ENCODE measurements at places on chromosomes 4 and X.

DNA sequence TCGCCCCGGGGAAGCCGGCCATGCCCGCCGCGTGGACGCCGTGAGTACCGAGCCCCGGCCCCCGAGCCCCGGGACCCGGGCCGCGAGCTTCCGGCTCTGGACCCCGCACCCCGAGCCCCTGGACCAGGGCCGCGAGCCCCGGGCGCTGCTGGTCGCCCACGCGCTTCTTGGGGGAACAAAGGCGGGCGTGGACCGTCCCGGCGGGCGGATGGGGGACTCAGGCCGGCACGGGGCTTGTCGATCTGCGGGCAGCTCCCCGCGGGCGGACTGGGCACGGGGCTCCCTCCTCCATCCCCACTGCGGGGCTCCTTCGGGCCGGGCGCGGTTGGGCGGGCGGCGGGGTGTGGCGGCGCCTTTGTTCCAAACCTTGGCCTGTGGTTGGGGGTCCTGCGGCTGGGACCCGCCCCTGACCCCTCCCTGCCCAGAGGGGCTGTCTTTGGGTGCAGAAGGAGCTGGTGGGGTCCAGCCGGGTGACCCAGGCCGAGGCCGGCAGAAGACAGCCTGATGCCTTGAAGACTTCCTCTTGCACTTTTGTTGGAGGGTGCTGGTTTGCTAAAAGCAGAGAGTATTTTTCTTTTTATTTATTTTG is 25.2 kb upstream of the ADD1 start:
- no peak for DNase-seq

DNA sequence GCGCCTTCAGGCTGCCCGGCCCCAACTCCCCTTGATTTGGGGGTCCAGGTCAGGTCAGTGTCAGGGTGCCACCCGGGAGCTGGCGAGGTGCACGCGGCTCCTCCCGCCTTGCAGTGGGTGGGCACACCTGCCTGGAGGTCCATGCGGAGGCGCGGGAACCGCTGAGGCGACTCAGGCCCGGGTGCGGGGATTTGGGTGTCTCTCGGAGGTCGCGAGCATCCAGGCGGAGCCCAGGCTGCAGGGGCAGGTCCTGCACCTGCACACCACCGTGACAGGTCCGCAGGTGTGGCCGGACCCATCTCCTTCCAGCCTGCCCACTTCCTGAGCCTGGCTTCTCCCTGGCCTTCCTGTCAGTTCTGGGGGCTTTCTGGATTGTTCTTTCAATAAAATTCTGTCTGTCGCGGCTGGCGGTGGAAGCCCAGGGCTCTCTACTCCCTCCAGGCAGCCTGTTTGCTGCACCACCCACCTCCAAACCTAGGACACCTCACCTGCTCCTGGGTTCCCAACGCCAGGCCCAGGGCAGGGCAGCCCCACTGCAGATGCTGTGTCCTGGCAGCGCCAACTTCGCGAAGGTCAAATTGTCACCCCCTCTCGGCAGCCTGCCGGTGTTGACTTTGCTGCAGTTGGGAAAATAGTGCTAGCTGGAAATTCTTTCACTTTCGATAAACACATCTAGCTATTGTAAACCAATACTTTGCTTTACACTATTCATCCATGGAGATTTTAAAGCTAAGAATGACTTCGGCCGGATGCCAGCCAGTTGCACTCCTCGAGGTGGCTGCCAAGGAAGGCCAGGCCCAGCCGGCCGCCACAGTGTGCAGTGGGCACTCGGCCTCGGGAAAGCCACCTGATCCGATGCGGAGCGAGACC is 35.9 kb downstream of the FGFRL1 start:
- no peak for DNase-seq

DNA sequence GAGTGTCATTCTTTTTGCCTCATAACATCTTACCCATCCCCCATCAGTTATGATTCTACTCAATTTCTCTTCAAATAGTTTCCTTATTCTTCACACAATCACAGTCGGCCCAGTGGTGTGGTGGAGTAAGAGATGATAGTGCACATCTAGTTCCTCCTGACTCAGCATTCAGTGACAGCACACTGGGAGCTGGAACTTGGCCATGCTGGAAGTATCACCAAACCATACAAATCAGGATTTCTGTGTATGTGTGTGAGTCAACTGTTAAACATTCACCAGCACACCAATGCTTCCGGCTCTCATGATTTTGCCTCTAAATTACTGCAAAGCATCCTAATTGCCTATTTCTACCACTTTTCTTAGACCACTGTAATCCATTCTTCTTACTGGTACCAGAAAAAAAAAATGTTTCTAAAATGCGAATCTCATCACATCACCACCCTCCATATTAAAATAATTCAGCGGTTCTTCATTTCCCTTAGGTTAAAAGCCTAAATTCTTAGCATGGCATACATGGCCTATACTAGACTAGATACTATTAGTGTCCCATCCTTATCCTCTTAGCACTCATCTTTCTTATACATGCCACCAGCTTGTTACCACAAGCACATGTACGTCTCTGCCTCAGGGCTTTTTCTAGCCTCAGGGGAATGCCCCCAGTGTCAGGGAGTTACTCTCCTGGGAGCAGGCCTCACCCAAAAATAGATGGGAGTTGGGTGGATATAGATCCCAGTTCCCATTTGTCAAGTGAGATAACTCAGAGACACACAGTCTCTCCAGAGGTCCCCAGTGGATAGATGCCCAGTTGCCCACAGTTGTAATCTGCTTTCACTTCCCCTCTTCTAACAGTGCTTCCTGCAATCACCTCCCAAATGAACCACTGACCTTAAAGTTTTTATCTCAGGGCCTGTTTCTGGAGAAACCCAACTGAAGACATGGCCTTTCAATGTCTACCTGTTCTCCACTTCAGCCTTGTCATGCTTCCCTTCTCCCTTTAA is 49.2 kb upstream of the DDX53 start:
- DNase-seq, result peak; percentile 47

- no peak for DNase-seq
Measured at GRCh38 chrX:154038656-154039055, 19.0 kb upstream of the IRAK1 start.

DNA sequence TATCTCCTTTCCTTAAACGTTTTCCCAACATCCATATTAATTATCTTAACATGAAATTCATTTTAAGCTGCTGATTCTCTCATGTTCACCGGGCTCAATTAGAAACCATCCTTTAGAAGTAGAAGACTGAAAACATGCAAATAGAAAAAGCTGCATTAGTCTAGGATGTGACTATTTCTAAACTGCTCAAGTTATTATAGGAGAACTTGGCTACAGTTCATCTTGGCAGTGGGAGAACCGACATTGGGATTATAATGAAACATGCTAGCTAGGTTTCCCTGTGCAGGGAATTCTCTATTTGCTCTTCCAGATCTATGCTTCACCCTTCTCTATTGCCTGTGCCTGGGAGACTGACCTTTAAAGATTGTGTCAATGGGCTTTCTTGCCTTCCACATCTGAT is 151.0 kb upstream of the PPARGC1A start:
- DNase-seq, result no peak

DNA sequence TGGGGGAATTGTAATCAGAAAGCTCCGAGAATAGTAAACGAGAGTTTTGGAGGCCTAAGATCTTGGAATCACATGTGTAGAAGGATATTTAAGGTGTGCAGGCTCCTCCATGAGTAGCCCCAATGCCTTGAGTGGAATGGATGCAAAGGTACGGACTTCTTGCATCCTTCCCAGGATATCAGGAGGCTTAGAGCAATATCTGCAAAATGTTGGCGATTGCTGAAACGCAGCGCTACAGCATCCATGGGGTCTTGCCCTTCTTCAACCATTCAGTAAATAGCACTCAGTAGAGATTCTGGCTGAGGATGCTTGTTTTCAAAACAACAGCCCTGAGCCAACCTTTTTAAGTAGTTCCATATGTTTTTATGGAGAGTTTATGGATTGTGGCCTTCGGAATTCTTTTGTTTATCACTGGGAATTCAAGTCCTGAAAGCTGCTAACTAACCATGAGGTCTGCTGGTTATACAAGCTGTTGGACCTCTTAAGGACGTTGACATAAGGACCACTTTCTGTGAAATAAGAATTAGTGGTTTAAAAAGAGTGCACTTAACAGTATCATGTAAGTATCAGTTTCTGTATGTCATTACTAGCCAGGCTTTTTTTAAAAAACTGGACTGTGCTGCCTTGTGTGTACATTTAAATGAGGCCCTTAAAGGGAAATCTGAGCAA is 228.8 kb upstream of the PGRMC2 start:
- peak; percentile 62 for DNase-seq

DNA sequence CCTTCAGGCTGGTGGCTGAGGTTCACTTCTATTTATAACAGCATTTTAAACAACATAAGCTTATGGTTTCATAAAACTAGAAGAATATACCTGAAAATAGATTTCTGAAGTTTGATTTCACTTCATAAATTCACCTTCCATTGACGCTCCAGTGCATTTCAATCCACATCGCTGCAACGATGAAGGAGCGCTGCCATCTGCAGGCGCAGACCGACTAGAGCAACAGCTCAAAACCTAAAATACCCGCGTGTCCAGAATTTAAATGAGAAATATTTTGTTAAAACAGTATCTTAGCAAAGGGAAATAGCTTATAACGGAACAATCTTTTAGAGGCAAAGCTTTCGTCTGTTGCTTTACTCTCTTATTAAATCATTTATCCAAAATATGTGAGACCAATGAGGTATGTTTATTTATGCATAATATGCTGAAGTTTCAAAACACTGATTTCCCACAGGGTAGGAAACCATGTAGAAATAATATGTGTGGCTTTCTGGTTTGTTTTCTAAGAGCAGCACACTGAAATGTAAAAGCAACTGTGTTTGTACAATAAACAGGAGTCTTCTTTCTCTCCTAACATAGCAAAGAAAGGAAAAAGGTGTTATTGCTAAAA is 816.4 kb upstream of the FRG1 start:
- peak; percentile 36 for DNase-seq

DNA sequence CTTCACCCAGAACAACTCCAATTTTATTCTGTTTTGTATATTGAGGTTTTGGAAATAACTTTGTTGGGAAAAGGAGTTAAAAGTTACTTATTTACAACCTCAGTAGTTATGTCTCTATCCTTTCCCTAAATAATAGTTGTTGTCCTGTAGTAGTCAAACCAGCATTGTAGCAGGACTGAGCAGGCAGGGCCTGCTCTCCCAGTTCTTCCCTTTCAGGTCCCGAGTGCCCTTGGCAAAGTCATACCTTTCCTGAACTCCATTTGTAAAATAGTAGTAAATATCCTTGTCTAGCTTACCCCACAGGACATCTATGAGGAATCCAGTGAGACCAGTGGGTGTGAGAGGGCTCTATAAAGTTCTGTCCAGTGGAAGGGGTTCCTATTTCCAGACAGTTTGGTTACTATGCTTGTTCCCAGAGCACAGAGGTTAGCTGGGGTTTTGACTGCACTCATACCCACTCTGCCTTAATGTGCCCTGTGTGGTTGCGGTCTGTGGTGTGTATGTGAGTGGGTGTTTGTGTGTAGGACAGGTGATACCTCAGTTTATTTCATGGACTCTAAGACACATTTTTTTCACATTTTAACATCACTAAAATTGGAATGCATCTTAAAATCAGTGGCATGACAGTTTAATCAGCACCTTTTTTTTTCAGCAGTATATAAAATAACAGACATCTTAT is 136.3 kb downstream of the AMMECR1 start:
- no peak for DNase-seq

- no peak for DNase-seq
Measured at GRCh38 chrX:46165411-46165810, 379.8 kb downstream of the ZNF674 start.

DNA sequence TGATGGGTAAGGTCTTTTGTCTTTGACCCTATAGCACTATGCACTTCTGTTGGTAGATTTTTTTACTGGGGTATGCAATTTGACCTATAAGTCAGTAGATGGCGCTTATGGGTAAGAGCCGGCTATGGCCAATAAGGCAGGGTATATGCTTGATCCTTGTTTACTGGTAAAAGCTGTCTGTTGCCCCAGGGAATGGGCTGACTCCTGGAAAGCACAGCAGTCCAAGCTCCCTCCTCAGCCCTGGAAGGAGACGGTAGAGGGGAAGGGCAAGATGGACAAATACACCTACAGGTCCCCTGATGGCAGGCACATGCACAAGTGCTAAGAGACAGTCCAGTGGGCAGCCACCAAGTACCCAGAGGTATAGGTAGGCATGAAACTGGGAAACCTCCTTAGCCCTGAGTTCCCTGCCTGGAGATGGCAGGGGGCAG is 63.7 kb downstream of the ADAMTS3 start:
- DNase-seq, result no peak

GRCh38 chr4:72318421-72319170 is 250.4 kb downstream of the ADAMTS3 start:
- no peak for DNase-seq

GRCh38 chrX:1246816-1247215 is 21.8 kb upstream of the CSF2RA start:
- DNase-seq, result no peak

DNA sequence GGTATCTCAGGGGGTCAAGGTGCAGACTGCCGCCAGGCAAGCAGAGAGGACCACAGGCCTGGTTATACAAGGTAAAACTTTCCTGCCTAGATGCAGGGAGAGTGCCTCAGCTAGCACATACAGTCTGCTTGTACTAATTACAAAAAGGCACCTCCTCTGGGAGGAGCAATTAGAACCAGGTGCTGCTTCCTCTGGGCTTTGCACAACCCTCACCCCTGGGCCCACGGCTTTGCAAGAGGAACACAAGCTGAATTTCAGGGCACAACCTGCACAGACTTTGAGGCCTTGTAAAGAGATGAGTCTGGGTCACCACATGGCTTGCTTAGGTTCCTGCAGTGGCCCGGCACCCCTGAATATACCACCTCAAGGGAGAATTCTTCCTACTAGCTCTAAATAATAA is 9.2 kb upstream of the CITED1 start:
- no peak for DNase-seq

- no peak for DNase-seq
Measured at GRCh38 chrX:151815398-151815797, 80.9 kb downstream of the CNGA2 start.

GRCh38 chrX:113512700-113513395 is 672.2 kb upstream of the AMOT start:
- no peak for DNase-seq

DNA sequence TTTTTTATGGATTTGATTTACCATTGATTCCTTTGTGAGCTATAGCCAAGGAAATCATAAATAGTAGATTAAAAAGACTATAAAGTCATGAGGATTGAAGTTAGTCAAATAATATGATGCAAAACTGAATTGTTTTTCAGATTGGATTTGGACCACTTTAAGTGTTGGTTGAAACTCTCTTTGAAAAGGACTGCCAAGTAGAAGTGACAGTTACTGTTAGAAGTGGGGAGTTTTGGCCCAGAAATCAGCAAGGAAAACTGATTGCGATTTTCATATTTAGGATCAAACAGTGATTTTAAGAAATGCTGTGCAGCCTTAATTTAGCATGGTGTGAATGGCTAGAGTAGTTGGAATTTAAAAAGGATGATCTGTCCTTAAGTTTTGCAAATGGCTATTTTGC is 4.9 kb downstream of the ADGRL3 start:
- no peak for DNase-seq

DNA sequence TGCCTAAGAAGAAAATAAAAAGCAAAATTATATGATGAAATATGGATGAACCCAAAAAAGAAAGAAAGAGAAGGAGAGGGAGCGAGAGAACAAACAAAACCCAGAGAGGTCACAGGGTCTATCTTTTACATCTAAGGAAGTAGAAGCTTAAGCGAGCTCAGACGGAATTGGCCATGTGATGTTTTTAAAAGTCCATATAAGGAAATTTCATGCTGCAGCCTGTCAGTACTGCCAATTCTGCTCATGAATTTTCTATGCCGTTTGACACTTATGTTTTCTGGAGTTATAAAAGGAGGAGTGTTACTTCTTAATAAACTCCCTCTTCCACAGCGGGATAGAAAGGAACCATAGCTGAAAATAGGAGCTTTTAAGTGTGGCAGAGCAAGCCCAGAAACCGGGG is 32.9 kb upstream of the DCX start:
- no peak for DNase-seq

All from smooth muscle cell of the brain vasculature (primary cell).